ENCODE measurements at places on chromosomes 7 and 10. TPM values are rescaled to one million over a fixed set of nuclear protein-coding genes. Genes with fewer than 3 reads are reported as not detected.

Gene WDFY4
- polyA plus RNA-seq = 2.1 TPM

- no peak for DNase-seq
These were observed 22.1 kb downstream of the ARMC10 start for GRCh38 chr7:103097041-103097440.

DNA sequence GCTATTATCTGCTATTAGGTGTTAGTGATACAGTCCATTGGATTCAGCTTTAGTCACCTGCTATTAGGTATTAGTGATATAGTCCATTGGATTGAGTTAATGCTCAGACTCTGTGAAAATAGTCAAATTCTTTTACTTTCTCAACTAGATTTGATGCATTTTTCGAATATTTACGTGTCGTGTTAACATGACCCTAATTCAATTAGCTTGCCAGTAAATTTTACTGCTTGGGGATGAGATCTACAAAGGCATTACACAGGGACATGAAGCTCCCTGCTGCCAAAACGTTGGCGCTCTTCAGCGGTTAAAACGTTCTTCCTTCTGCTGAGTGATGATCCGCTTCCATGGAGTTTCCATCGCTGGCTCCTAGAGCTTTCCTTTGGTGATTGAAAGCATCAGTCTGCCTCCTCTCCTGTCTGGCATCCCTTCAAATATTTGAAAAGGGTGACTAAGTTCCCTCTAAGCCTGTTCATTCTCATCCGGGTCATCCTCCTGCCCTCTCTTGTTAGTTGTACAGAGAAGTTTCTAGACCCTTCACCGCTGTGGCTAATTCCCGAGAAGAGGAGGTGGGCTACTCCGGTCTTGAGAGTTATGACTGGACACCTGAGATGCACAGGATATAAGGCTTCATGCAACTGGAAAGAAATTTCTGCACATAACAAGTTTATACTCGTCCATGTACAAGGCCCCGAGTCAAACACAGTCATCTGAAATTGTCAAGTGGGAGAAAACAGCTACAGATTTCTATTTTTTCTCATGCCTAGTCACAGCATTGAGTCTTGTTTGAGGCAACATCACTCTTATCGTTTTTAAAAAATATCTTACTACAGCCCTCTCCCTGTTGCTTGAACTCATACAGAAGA lies 254.0 kb downstream of the KLF6 start:
- DNase-seq = peak; percentile 26

Gene PNLIPRP3
- not detected for polyA plus RNA-seq

Gene ADAMTS14
- polyA plus RNA-seq = 9.5 TPM

DNA sequence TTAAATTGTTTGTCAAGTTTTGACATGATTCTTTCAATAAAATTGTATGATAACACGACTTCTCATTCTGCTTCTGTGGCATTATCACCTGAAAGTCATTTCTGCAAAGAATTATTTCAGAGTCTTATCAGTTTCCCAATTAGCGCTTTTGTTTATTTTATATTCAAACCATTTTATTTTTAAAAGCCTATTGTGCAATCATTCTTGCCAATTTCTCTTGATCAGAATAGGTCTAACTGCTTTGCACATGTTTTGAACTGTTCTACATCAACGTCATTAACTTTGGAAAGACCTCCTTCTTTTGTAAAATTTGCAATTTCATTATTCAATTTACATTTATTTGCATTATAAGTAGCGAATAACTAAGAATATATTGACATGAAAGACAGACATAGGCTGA lies 758.1 kb downstream of the CNTNAP2 start:
- no peak for DNase-seq

Gene TMEM176A
- 6.8 TPM for polyA plus RNA-seq

Gene HOXA1
- 2.2 TPM for polyA plus RNA-seq

GRCh38 chr10:132606536-132607316 lies 69.1 kb downstream of the INPP5A start:
- peak; percentile 39 for DNase-seq

GRCh38 chr7:148883266-148884048 lies 634 bp downstream of the EZH2 start:
- peak; percentile 38 for DNase-seq

- DNase-seq = no peak
These were observed 483 bp downstream of the EDRF1 start for GRCh38 chr10:125720002-125720382.

Gene WNT16
- polyA plus RNA-seq = 0.10 TPM

DNA sequence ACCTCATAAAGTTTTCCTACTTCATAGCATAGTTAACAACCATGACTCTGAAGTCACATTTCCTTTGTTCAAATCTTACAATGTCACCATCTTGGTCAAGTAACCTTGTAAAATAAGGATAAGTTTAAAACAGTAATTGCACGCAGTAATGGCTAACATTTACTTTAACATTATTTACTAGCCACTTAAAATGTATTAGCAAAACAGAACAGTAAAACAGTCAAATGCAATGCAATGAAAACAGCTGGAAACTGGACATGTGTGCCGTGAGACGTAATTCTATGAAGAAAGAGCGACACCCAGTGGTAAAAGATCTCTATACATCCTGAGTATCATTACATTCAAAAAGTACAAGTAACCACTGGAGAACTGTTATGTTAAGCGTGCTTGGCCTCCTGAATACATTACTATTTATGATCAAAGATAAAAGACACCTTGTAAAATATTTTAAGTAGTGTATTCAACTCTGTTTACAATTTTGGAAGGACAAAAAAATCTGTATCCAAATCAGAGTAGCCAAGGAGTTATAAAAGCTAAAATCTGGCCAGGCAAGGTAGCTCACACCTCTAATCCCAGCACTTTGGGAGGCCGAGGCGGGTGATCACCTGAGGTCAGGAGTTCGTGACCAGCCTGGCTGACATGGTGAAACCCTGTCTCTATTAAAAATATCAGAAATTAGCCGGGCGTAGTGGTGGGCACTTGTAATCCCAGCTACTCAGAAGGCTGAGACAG lies 27.2 kb downstream of the ATE1 start:
- DNase-seq = peak; percentile 62

Gene AP5Z1
- polyA plus RNA-seq = 16.6 TPM

Gene TLX1
- polyA plus RNA-seq = not detected

DNA sequence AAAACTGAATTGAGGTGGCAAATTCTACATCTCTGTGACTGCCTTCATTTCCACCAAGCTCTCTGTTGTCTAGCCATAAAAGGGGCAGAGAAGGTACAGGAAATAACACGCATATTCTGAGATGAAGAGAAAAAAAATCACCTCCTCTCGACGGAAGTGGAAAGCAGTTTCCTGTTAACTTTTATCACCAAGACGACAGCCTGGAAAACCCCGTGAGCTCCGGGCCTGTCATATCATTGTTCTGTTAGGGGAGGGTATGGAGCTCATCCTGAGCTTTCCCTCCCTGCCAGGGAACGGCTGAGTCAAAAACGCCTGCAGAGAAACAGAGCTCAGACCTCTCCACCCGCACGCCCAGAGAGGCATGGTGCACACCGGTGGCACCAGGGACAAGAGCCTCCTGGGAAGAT lies 200.3 kb downstream of the PRPF18 start:
- DNase-seq = no peak

DNA sequence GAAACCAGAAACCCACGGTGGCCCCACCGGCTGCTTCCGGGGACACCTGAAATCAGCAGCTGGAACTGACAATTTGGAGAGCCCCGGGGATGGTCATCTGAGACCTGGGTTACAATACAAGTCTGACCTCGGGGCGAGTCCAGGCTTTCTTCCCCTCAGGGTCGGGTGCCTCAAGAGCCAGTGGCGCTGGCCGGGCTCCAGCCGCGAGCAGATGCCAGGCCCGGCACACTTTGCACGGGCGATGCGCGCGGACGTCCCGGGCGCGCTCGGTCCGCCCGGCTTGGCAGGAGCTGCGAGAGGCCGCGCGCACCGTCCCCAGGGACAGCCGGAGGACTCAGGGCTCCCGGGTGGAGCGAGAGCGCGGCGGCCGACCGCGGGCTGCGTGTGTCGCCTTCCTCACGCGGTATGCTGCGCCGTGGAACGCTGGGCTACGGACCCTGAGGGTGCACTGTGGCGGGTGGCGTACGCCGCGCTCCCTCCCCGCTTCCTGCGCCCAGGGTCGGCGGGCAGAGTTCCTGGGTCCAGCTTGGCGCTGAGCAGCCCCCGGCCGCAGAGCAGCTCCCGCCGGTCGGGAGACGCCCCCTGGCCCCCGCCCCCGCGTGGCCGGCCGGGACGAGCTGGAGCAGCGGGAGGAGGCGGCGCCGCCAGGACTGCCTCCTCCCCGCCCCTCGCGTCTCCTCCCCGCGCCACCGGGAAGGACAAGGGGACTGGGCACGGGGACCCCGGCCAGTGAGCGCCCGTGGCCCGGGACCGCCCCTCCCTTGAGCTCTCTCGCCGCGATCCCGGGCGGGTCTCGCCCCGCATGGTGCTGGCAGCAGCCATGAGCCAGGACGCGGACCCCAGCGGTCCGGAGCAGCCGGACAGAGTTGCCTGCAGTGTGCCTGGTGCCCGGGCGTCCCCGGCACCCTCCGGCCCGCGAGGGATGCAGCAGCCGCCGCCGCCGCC lies at the start of gene RBM20:
Gene RBM20, plus strand, starts transcription at position 684 of the 945 bp plus-strand sequence. Its CDS starts 119 bp downstream, at position 803.
- peak; percentile 31 for DNase-seq

DNA sequence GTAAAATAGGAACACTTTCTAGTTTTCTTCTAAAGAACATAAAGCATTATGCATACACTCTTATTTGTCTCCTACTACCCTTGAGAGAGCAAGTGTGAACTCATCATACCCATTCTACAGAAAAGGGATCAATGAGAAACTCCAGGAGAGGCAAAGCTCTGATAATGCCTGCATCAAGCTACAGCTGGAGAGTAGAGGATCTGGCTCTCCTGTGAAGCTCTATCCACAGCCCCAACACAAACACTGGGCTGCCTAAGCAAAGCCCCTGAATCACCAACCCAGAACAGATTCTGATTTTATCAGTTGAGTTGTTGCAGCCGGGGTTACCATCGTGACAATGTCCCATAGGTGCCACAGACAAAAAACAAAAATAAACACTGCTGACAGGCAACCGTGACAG lies 74.9 kb downstream of the NUDCD3 start:
- DNase-seq = no peak

Gene CRTAC1
- polyA plus RNA-seq = 6.4 TPM

- no peak for DNase-seq
These were observed 1023.2 kb downstream of the LRMDA start for GRCh38 chr10:76454506-76455140.

- DNase-seq = no peak
These were observed 9.6 kb upstream of the KIF5B start for GRCh38 chr10:32065856-32066255.

- no peak for DNase-seq
These were observed 121.6 kb upstream of the WDR11 start for GRCh38 chr10:120729547-120729946.

DNA sequence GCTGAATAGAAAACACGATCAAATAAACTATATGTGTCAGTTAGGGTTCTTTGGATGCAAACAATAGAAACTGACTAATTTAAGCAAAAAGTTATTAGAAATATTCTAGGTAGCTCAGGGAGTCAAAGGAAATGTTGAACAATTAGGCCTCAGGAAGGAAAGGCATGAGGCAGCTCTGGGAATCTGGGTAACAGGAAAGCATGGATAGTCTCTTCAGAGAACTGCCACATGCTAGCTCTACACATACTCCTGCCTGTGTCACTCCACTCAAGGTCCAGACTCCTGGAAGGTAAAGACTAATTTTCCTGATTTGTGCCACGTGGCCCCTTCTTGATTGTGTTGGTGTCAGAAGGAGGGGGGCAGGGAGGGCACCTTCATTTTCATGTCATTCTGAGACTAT lies 23.8 kb upstream of the PTTG1IP2 start:
- DNase-seq = no peak

Gene SPRN
- 6.6 TPM for polyA plus RNA-seq

GRCh38 chr10:6958711-6959110 lies 378.6 kb upstream of the PRKCQ start:
- DNase-seq = no peak

- DNase-seq = no peak
These were observed 85.1 kb upstream of the RELN start for GRCh38 chr7:104074529-104074928.

GRCh38 chr7:137953043-137953664 lies 48.7 kb downstream of the CREB3L2 start:
- DNase-seq = peak; percentile 63

Gene DRGX
- not detected for polyA plus RNA-seq

Gene PNLIP
- not detected for polyA plus RNA-seq

DNA sequence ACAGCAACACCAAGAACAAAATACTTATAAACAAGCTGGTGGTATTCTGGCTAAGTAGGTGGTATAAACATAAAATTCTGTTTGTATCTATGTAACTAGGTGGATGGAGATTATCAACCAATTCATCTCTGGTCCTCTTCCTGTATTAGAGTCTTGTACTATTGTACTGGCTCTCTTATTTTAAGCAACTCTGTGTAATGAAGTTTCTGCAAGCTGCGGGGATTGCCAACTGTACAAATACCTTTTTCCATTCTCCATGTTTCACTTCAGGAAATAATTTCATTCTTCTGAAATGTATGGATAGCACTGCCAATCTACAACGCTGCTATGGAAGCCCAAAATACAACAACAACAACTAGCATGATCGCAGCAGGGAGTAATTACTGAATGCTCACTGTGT lies 44.8 kb downstream of the JAZF1 start:
- no peak for DNase-seq

Gene TEX47
- polyA plus RNA-seq = not detected

Gene FIS1
- 121 TPM for polyA plus RNA-seq

Gene RPP30
- 63.0 TPM for polyA plus RNA-seq

DNA sequence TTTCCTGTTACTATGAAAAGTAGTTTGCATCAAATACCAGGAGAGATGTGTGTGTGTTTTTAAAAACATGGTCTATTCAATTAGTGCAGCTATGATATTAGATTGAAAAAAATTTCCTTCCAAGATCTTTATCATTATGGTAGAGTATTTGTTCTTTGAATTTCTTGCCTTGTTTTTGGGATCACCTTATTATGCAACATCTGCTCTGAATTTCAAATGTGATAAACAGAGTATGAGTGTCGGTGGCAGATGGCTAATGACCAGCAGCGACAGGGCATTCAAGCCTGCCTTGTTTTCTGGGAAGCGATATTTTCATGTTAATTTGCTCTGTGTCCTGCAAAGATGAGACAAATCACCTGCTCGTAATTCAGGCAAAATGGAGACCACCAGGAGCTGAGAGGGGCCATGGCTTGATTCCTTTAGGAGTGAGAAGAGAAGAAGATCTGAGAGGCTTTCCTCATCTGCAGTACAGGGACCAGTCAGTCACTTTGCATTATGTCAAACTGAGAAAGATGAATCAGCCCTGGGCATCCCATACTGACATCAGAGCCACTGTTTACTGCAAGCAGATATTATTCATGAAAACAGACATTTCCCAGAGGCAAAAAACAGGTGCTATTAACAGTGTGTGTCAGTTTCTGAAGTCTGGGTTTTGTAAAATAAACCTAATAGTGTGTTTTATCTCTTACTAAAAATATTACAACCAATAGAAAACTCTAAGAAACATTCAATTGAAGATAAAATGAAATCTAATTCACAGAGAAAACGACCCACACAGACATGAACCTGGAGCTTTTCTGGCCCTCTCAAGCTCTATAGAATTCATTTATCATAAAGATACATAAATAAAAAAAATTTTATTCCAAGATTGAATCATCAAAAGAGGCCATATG lies 67.6 kb downstream of the CDK6 start:
- no peak for DNase-seq

GRCh38 chr10:43322769-43323168 lies 48.7 kb upstream of the FXYD4 start:
- peak; percentile 85 for DNase-seq

- DNase-seq = no peak
These were observed 4.5 kb downstream of the EIF4H start for GRCh38 chr7:74178632-74179031.

- DNase-seq = no peak
These were observed 380.9 kb downstream of the LRRTM3 start for GRCh38 chr10:67306588-67307205.

Measured in right lung (tissue), 10 donors.